AG20443 (cell line): ENCODE measurements at places on chromosomes 16 and 17.

- no peak for DNase-seq
Observed at GRCh38 chr17:61817452-61817851, 45.9 kb downstream of the BRIP1 start.

- peak; percentile 65 for DNase-seq
Observed at GRCh38 chr16:68367030-68367429, 56.2 kb downstream of the PRMT7 start.

DNA sequence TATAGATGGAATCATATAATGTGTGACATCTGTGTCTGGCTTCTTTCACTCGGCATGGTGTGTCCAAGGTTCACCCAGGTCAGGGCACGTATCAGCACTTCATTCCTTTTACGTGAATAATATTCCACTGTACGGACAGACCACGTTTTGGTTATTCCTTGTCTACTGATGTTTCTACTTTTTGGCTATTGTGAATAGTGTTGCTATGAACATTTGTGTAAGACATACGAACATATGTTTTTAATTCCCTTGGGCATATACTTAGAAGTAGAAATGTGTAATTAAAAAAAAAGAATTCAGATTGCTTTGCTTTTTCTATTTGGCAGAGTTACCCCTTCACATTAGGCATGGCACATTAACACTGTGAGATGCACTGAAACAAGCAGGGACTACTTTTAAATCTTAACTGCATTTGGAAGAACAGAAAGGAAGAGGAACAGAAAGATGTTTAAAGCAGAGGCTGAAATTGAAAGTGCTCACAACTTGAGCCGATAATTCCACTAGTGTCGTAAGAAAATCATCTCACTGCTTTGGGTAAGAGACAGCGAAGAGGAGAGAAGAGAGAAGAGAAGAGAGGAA is 105.3 kb downstream of the VPS53 start:
- no peak for DNase-seq

DNA sequence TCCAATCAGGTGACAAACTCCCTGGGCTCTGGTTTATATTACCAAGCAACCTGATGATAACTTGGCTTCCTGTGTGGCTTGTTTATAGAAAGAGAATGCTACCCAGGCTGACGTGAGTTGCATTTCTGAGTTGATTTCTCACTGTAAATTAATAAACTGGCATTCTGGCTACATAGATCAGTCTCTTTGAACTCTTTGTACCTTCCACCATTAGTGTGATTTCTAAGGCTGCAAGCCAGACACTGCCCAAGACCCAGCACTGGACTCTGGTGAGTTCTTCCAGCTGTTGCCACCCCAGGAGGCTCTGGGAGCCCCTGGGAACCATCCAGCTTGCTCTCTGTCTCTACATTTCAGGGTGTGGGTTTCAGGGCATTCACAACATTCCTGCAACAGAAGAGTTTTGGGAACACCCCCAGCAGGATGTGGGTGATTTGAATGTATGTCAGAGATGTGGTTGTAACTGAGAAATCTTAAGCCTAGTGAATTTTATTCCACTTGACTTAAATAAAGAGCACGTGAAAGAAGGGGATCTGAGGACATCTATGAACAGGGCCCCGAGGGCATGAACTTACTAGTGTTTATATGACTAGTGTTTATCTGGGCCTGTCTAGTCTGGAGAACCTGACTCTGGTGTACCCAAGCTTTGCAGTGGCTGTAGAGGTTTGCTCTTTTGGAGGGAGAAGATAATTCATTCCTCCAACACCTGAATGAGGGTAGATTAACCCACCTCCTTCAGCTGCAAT is 30.3 kb upstream of the LRRC37A start:
- DNase-seq = peak; percentile 57

DNA sequence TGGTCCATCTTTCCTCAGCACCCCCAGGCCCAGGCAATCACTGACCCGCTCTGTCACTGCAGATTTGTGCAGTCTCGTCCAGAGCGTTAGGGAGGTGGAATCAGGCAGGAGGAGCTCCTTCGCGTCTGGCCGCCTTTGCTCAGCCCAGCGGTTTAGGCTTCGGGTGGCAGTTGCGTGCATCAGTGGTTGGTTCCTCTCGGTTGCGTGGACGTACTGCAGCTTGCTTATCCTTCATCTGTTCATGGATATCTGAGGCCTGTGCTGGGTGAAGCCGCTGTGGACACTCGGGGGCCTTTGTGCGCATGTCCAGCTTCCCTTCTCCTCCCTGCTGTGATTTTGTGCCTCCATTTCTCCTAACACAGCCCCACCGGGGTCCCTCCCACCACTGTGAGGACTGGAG is 4.7 kb upstream of the P2RX1 start:
- peak; percentile 31 for DNase-seq

- DNase-seq = peak; percentile 80
Observed at GRCh38 chr16:19607616-19608280, 52.2 kb downstream of the VPS35L start.

DNA sequence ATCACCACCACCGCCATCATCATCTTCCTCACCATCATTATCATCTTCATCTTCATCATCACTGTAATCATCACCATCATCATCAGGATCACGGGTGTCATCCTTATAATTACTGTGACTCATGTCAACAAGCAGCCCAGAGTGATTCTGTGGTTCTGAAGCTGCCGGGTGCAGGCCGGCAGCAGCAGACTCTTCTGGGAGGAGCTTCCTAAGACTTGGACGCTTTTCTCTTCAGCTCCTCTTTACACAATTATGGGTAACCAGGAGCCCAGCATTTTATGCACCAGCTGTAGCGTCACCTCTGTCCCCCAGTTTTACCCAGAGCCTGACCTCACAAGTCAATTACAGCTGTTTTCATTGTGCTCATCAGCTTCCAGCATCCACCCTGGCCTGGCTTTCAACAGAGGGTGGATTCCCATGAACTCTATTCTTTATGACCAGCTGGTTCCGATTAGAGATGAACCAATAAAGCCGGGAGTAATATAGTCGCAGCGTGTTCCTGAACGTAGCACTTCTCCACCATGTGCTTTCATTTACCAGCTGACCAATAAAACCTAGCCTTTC is 275.8 kb downstream of the FOXL1 start:
- DNase-seq = peak; percentile 89
